ENCODE measurements at places on chromosomes 2 and 18.

- DNase-seq, result peak; percentile 64
Measured at GRCh38 chr2:96404446-96405373, 69.1 kb downstream of the NCAPH start.

GRCh38 chr18:24214144-24214543 lies 75.3 kb downstream of the CABYR start:
- DNase-seq, result no peak

DNA sequence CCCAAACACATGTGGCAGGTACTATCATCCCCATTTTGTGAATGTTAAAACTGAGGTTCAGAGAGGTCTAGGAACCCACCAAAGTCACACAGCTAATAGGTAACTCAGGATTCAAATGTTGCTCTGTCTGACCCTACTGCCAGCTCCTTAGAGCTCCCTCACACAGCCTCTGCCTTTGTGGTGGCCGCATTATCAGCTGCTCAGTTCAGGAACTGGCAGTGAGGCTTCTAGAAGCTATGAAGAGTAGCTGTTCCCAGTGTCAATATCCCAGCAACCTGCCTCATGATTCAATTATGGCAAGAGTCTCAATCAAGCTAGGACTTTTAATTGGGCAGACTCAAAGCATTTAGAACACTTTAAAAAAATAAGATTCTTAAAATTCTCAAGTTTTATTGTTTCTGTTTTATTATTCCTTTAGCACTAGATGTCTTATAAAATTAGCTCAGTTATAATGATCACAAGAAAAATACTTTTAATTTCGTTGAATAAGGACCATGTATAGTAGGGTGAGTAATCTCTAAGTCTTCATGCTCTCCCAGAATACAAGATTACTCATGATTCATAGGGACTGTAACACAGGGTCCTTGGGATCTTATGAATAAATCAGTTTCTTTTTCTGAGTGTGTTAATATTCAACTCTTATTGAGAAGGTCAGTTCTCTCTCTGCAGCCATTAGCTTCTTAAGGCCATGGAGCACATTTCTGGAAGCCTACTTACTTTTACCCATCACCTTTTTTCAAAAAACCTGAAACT lies 342.7 kb downstream of the RND3 start:
- no peak for DNase-seq

DNA sequence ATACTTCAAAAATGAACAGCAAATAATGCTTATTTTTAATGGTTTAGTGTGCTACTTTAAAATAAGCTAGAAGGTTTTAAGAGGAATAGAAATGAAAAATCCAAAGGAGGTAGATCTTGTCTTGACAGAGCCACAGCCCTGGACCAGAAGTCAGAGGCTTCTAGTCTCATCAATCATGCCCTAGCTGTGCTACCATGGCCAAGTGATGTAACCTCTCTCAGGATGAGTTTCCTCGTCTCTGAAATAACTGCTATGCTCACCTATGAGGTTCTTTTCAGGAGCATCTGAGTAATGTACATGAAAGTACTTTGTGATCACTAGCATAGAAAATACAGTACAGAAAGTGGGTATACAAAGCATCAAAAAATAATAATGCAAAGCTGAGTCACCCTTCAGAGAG lies 248.4 kb downstream of the PID1 start:
- DNase-seq, result no peak

DNA sequence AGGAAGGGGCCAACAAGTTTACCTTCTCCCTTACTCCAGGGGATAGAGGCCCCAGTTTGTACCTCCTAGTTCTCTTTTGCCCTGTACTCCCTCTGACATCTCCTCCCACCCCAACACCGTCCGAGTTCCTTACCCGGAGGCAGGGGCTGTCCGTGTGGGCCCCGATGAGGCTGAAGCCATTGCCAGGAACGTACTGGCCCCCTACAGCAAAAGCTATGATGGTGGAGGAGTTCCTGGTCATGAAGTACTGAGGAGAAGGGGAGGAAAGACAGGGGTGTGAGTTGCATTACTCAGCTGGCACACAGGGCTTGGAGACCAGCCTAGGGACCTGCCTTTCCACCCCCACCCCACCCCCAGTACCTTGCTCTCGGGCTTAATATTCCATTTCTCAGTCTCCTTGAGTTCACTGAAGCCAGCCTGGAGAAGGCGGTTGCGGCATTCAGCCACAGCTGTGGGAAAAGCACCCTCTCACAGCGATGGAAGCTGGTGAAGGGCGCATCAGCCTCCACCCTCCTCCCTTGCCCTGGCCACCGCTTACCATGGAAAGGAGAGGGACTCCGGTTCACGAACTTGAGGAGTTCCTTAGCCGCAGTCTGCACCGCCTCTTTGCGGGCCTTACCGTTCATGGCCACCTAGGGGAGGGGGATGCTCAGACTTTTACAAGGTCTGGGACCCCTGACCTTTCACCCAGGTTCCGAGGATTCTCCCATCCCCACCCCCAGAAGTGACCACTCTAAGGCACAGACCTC lies 1.0 kb downstream of the DNPEP start:
- no peak for DNase-seq

- DNase-seq, result no peak
Measured at GRCh38 chr2:40325116-40325515, 126.8 kb downstream of the SLC8A1 start.

- no peak for DNase-seq
Measured at GRCh38 chr2:99787769-99788382, 298.1 kb upstream of the REV1 start.

DNA sequence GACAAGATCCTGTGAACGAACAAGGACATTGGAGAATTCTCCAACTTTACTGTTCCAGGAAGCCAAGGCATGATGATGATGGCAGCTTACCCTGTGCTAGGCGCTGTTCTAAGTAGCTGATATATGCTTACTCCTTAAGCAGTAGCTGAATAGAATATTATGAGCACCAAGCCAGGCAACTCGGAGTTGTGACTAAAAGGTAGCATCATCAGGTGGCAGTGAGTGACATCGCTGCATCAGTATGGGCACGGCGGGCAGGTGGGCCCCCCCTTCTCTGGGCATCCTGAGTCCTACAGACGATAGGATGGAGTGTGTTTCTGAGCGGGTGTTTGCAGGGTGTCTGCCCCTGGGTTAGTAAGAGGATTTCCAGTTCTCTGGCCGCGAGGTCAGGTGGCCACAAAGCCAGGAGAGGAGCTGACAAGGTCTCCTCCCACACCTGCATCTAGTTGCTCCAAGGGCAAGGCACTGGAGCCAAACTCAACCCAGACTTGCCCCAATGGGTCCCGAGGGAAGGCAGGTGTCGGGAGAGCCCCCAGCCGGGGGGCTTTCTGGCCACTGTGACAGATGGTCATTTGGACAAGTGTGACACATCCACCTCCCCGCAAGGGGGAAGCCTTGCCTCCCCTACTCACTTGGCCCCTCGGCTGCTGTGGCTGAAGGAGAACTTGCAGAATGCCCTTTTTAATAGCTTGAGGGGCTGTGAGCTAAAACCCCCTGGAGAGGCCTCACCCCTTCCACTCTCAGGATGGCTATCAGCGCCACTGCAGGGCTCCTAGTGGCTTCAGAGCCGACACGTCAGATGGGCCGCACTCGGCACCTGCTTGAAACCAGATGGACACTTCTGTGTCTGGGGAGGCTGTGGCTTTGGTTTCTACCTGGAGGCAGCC lies 55.5 kb downstream of the CRACDL start:
- DNase-seq, result no peak

GRCh38 chr2:156345582-156345981 lies 13.1 kb upstream of the NR4A2 start:
- no peak for DNase-seq

GRCh38 chr2:175631245-175631623 lies 370.8 kb downstream of the LNPK start:
- DNase-seq, result no peak

- no peak for DNase-seq
Measured at GRCh38 chr2:127589841-127590240, 54.4 kb downstream of the MYO7B start.

DNA sequence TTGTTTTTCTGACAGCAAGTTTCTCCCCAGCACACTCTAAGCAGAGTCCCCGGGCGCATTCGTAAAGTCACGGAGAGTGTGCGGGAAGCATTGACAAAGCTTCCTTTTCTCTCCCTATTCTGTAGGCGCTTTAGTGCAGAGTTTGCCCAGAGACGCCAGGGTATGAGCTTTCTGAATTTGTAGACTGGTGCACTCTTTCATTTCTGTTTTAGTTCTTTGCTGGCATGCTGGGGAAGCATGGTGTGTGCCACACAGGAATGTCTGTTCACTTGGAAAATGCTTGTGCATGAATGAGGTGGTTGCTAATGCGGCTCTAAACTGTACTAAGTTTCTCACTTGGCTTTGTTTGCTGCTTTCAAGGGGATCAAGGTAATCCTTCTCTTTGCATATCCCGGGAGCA lies 102.6 kb downstream of the RTN4 start:
- no peak for DNase-seq

GRCh38 chr2:237059155-237059875 lies 26.4 kb upstream of the COPS8 start:
- DNase-seq, result no peak

DNA sequence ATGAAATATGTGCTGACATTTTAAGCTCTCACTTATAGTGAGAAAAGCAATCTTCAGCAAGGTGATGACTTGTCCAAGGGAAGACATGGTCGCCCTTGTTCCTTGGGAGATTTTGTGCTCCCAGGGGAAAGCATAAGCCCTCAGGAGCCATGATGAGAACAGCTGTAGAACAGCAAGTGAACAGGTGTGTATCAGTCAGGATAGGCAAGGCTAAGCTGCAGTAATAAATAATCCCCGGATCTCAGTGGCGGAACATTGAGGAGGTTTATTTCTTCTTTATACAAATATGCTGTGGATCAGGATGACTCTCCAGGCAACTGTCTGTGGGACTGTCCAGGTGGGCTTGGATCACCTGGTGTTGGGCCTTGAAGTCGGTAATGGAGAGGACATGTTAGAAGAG lies 103.1 kb downstream of the MSH2 start:
- no peak for DNase-seq

DNA sequence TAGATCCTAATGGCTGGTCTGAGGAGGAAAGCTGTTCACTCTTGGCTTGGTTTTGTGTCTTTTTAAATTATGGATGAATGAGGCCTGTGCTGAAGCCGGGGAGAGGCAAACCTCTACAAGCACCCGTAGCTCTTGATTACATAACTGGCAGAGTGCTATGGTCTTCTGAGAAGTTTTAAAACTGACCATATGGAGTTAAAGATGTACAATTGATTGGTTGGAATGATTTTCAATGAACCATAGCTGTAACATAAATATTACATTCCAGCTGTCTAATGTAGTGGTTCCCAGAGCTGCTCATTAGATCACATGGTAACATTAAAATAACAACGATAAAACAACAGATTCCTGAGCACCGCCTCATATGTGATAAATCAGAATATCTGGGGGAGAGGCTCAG lies 71.1 kb upstream of the MAP4K3 start:
- no peak for DNase-seq

GRCh38 chr2:211174021-211174420 lies 617.6 kb downstream of the CPS1 start:
- no peak for DNase-seq

- no peak for DNase-seq
Measured at GRCh38 chr18:35096677-35097011, 55.4 kb downstream of the MAPRE2 start.

DNA sequence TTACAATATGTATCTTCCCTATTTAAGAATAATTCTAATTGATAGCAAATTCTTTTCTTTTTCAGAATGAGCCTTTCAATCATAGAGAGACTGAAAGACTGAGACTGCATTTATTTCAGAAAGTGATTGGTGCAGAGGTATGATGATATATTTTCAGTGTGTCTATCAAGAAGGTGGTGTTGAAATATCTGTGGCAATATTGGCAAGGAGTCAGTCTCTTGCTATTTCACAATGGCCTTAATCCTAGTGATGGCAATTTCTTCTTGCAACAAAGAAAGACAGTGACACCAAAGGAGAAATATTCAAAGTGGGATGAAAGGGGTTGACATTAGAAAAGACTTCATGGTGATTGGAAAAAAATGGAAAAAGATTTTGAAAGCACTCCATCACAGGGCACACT lies 21.7 kb upstream of the ZBTB14 start:
- no peak for DNase-seq

GRCh38 chr2:230920167-230920566 lies 4.9 kb downstream of the GPR55 start:
- DNase-seq, result no peak

DNA sequence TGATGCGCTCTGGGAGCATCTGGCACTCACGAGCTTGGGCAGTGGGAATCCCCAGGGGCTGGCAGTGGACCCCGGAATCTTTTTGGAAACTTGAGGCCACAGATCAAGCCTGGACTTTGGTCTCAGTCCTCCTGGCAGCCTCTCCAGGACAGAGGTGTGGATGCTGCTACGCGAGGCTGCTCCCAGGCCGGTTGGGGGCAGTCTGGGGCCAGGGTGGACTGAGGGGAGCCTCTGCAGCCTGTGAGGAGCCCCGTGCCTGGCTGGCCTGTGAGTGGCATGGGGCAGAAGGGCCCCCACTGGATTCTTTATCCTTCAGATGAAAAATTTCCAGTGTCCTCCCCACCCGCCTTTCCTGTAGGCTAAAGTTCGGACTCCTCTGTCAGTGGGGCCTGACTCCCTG lies 12.7 kb upstream of the DES start:
- DNase-seq, result no peak

- no peak for DNase-seq
Measured at GRCh38 chr18:64119916-64120315, 29.0 kb downstream of the LINC00305 start.

DNA sequence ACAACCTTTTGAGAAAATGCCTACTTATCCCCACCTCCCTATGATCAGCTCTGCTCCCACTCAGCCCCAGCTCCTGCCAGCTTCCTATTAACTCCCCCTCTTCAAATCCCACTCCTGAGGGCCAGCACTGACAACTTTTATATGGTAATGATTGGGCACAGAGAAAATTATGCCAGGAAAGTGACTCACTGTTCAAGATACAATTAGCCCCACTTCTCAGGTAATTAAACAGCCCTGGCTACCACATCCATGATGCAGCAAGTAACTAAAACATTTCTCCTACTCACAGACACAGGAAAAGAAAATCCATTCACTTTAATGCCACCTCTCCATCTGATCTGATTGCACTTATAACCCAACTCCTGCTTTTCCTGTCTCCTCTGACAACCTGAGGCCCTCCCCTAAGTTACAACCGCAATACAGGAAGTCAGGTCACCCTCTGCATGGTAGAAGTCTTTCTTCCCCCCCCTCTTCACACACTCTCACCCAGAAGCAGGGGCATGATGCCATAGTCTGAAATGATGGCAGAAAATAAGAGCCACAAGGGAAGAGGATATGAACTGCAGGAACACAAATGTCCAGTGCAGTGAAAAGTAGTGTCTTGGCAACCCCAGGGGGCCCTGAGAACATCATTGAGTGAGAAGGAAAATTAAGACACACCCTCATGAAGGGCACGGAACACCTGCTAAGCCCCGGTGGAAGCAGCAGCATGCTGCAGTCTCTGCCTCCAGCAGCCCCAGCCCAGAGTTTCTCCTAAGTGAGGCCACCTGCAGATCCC lies 54.4 kb downstream of the STK39 start:
- no peak for DNase-seq

Measured in anterior cingulate cortex (tissue), 58 donors.